ENCODE measurements at places on chromosomes 11 and 22.
A peak's percentile ranks its signal among the peaks of the same experiment; 100 is the strongest.

GRCh38 chr11:22415476-22415875, 77.3 kb downstream of the SLC17A6 start:
- DNase-seq: no peak

DNA sequence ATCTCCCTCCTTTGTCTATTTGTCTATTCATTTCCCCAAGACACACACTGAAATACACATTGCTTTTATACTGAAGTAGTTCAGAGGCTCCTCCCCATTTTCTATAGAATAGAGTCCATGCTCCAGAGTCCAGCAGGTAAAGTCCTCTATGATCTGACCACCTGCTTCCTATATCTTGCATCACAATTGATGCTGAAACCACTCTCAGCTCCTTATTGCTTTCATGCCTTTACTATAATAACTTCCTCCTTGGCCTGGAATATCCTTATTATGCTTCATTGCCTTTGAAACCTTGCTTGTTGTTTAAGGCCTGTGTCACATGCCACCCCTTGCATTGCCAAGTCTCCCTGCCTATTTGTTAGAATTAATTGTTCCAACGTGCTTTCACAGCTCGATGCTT, 12.6 kb downstream of the OR6Q1 start:
- no peak for DNase-seq

DNA sequence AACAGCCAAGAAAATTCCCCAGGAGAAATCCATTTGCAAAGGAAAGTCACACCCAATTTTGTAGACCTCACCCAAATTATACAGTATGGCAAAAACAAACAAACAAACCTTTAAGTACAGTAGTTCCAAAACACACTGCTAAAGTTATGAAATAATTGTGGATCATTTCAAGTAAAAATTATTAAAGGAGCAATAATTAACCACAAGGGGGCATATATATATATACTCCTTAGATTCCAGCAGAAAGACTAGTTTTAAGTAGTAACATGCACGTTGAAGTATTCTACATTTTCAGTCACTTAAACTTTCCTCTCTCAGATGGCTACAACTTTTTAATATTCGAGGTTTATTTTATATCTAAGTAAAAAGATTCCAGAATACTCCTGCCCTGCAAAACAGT, 26.8 kb downstream of the RNF141 start:
- no peak for DNase-seq

DNA sequence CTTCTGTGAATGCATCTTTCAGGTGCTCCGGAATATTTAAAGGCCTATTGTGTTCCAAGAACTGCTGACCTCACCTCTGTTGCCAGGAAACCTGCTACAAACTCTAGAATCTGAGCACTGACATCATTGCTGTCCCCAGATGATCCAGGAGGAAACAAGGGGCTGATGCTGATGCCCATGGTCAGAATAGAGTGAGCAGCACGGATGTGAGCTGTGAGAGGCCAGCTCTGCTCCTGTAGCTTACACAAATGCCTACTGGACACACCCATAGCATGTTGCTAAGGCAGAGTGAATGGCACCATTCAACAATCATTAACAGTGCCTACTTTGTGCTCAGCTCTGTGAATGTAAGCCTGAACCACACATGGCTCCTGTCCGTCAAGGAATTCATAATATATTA, 276.7 kb upstream of the API5 start:
- no peak for DNase-seq

GRCh38 chr11:94946812-94947211, 26.5 kb downstream of the CWC15 start:
- no peak for DNase-seq

DNA sequence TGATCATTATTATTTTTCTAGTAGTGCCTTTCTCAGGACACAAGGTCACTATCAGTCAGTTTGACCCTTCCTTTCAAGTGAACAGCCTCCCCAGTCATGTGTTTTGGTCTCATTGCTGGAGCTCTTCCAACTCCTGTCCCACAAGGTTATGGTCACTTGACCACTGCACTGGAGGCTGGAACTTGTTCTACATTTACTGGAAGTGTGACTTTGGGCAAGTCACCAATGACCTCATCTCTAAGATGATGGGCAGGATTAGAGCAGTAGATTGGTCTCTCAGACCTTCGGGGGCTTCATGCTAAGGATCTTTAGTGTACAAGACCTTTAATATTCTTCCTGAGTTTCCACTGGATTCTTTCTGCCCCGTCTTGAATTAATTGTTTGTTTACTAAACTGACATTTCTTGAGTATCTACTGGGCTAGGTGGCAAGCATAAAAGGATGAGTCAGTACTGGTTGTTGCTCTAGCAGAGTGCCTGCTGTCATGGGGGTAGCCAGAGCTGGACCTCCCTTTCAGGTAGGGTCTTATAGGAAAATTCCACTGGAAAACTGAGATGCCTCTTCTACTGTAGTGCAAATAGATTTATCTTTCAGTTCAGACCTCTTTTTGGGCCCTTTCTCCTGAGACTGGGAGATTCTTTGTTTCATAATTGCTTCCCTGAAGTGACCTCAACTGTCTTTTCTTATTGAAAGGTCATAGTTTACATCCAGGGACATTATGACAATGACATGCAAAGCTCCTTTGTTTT, 106.8 kb downstream of the GRAMD1B start:
- no peak for DNase-seq

DNA sequence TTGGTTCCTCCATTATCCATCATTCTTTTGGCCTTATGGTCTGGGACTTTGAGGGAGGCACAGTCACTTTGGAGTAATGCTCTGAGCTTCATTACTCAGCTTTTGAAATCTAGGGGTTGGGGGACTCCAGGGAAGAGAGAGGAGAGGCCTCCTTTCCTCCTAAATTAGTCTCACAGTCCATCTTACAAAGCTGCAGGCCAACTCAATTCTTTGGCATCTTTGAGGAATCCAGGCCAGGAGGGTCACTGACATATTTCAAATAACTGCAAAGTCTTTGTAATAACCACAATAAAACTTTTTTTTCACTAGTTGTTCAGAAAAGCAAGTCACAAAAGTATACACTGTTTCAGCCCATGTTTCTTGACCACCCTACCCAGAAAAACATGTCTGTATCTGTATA, 73.3 kb upstream of the FAR1 start:
- peak; percentile 6 for DNase-seq

DNA sequence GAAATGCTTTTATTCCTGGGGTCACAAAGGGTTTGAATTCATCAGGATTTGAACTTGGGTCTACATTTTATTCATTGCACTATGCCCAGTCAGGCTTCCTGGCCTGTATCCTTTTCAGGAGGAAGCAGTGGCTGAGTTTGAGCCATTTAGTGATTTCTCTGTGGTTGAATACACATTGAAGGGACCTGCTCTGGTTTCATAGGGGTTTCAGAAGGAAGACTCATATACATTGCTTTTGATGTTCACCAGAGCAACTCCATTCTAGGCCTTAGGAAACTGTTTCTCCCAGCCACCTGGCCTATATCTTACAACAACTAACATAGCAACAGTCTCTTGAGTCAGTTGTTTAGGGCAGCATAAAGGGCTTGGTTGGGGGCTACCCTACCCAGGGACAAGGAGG, 165.7 kb downstream of the INSC start:
- no peak for DNase-seq

DNA sequence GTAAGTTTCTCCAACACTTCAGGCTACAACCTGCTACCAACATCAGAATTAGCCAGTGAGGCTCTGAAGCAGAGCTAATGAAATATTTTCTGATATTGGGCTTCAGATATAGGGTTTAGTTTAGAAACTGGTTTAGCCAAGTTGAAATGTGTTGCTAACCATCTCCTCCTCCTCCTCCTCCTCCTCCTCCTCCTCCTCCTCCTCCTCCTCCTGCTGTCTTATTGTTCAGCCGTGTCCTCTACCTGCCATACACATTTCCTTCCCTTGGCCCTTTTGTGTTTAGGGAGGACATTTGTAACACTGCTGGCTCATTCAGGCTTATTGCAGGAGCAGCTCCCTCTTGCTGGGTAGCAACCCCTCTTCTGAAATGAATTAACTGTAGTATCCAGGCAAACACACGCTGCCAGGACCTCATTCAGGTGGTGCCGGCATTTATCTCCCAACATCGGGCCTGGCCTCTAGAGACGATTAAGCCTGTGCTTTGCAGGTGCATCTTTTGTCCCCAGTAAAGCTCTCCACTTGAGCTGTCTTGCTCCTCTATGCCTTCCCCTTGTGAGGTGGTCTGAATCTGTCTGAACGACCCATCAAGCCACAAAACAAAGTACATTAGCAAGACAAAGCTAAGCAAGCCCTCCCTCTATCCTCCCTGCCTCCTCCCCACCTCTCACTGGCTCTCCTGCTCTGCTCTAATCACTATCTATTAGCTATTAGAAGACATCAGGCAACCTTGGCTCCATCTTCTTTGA, 82.9 kb downstream of the KCNJ1 start:
- DNase-seq: no peak

DNA sequence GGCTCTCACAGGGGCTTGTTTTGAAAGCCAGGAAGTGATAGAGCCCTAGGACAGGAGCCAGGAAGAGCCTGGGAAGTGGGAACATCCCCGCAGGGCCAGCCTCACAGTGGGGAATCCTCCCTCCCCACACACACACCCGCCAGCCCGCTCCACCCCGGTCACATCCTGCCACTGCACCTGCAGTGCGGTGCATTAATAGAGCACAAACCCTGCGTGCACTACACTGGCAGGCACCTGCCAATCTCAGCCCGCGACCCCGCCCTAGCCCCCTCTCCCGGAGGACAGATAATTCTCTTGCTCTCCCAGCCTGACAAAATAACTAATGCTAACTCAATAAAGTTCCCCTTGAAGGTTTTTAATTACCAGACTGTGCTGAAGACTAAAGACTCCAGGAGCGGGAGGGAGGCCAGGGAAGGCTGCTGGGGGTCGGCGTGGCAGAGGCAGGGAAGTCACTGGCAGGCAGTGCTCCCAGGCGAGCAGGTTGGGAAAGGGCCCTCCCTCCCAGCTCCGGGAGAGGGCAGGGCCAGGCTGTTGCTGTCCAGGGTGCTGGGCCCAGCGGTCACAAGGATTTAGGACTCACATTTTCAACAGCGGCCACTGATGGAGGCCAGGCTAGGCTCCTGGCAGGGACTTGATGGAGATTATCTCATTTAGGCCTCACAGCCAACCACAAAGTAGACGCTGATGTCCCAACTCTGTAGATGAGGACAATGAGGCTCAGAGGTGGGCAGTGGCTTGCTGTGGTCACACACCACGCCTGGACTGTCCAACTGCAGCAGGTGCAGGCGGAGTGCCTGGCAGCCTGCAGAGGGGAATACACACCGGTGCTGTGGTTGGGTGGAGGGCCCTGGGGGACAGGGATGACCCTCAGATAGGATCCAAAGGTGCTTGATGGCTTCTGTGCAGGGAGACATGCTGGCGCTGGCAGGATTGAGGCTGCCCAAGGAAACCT, 23.9 kb upstream of the TCF20 start:
- peak; percentile 71 for DNase-seq

DNA sequence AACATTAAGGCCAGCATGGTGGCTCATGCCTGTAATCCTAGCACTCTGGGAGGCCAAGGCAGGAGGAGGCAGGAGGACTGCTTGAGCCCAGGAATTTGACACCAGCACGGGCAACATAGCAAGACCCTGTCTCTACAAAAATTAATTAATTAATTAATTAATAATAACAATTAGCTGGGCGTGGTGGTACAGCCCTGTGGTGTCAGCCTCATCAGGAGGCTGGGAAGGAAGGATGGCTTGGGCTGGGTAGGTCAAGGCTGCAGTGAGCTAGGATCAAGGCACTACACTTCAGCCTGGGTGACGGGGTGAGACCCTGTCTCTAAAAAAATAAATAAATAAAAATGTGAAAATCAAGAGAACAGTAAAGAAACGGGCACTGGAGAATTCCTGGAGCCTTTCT, 1.4 kb downstream of the ARFGAP3 start:
- no peak for DNase-seq

DNA sequence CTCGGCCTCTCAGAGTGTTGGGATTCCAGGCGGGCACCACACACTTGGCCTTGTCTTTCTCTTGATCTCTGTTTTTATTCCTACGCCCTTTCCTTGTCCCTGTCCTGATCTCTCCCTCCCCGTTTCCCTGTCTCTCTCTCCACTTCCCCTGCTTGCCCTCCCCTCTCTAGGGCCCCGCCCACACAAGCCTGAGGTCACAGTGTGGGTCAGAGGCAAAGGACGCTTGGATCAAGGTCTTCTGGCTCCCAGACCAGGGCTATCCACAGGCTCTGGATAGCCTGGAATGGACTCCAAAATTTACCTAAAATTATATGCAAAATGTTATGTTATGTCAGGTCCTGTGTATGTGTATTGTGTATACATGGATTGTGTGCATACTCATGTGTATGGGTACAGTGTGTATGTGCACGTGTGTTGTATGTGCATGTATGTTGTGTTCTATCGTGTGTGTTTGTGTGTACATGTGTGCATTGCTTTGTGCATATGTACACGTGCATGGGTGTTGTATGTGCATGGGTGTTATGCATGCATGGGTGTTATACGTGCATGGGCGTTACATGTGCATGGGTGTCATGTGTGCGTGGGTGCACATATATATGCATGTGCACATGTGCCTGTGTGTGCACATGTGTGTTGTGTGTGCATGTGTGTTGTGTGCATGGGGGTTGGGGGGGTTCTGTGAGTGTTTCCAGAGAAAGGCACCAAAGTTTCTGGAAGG, 38.3 kb downstream of the TP53I11 start:
- DNase-seq: no peak

GRCh38 chr22:22834783-22835182, 52.8 kb upstream of the IGLL5 start:
- DNase-seq: no peak

DNA sequence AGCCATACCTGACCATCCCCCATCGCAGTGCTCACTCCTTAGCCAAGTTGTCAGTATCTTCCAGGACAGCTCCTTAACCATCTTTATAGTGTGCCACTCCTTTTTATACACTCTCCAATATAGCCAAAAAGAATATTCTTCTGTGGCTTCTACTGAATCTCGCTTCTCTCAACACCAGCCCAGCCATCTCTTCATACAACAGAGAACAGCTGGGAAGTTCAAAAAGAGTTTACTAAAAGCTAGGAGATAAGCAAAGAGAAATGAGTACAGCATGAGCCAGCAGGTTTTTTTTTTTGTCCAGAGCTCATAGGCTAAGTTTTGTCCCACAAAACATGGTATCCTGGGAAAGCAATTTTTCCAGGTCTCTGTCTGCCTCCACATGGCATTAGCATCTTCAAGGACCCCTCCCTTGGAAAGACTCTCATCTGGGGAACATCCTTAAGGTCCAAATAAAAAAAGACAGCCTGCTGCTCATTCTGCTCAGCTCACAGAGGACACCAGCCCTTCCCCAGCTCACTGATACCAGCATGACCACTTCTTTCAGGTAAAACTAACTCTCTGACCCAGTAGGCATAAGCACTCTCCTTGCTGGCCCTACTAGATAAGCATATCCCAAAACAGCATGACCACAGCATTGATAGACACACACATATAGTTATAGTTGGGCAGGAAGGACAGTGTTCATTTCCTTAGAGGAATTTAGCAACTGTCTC, 48.8 kb upstream of the YWHAH start:
- DNase-seq: no peak

- no peak for DNase-seq
These were observed 44.2 kb upstream of the TH start for GRCh38 chr11:2215561-2216399.

GRCh38 chr11:2443881-2444820, at the start of gene TRPM5:
TSS of gene TRPM5 (minus strand) at chr11:2444514. CDS start at chr11:2423036, 21,478 bp downstream.
- DNase-seq: no peak

Measured in H54 (cell line).